PC-3 (cell line): ENCODE measurements at places on chromosomes 3 and 15. TPM values are rescaled to one million over a fixed set of nuclear protein-coding genes. Genes with fewer than 3 reads are reported as not detected.

DNA sequence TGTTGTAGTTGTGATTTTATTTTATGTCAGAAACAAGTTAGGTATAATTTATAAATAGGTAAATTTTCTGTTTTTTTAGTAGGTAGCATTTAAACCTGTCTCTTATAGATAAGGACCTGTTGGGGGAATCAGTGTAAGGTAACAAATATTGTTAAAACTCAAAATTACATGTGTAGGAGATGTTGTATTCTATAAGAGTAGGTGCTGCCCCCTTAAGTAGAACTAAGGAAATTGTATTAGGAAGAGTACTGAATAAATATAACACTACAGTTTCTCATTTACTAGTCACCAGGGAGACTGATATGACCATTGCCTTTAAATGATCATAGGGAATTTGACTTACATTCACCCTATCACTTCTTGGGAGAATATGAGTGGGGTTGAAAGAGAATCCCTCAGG, 31.2 kb downstream of the SLC25A36 start:
- peak; percentile 22 for DNase-seq

DNA sequence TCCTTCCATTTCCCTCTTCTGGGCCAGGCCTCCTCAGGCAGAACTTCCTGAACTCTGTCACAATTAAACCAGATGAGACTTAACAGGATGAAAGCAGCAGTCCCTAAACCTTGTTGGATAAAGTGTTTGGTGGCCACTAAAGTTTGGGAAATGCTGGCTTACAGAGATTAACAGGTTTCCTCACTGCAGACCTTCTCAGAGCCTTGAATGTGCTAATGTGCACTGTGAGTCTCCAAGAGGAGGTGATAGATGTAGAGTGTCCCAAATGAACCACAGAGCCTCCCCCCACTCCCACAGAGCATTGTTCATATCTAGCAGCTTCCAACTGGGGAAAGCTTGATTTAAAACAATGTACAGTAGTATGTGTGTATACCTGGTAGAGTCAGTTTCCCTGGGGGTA, 42.9 kb downstream of the HAPLN3 start:
- DNase-seq: no peak

- DNase-seq: no peak
These were observed 132.2 kb downstream of the WDR72 start for GRCh38 chr15:53627279-53627678.

STAB1 gene
- 0.33 TPM in 1 of 2 replicates, not detected in the other for total RNA-seq

CPLX3 gene
- not detected in 2 replicates for total RNA-seq
